NCI-H146 (cell line): ENCODE measurements at places on chromosomes 6 and 20.

GRCh38 chr20:57628047-57628961, 8.1 kb upstream of the ZBP1 start:
- no peak for DNase-seq

DNA sequence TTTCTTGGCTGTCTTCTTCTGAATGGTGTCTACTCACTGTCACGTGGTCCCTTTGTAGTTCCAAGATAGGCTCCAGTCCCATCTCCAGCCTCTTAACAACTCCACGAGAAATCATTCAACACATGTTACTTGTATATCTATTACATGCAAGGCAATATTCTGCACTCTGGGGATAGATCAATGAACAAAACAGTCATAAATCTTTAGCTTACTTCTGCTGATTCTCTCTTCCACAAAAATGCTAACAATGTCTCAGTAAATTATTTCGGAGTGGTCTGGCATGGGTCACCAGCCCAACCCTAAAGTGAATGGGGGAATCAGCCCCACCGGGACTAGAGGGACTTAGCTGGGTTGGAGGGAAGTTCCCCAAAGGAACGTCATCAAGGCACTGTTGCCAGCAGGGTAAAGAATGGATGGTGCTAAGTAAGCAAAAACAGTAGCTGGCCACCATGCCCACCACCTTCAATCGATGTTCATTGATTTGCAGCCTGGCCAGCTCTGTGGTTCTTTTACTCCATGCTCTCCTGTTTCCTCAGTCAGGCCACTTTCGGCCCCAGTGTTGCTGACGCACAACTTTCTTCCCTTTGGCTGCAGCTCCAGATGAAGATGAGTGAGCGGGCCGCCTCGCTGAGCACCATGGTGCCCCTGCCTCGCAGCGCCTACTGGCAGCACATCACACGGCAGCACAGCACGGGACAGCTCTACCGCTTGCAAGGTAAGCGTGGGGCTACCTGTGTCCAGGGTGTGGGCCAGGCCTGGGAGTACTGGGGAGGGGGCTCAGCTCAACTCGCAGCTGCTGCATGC, 167.7 kb downstream of the DOK5 start:
- no peak for DNase-seq

GRCh38 chr6:39377539-39377950, 55.0 kb upstream of the KCNK16 start:
- peak; percentile 62 for DNase-seq

GRCh38 chr6:132054525-132054924, 103.4 kb upstream of the CCN2 start:
- DNase-seq, result no peak

DNA sequence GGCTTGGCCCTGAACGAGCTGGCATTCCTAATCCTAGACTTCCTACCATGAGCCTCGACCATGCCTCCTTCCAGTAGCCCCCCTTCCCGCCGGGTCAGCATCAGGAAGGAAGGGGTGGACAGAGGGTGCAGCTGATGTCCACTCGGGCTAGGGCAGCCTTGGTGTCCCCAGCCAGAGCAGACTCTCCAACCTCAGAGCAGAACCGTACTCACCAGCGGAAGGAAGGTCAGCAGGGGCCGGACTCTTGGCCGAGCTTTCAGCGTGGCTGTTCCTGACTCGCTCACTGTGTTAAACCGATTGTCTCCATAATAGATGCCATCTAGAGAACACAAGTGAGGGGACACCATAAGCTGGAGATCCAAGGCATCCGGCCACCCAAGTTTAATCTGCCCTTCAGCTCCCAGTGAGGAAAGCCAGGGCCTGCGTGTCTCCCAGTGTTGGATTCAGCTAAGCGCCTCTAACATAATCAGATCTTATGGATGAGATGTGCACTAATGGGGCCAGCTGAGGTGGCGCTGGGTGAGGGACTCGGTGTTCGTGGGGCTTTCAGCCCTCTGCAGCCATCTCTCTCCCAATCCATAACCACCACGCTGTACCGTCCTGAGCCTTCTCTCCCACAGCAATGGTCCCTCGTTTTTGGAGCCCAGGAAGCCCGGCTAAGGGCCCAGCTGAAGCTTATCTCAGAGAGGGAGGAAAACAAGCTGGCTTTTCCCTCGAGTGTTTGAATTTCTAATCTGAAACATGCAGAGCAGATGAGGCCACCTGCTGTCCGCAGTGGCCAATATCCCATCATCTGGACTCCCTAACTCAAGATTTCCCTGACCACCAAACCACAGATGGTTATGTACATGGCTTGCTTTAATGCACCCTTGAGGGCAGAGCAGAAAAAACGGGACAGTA, 13.7 kb downstream of the C6orf132 start:
- no peak for DNase-seq

- no peak for DNase-seq
Observed at GRCh38 chr20:41304424-41305079, 13.0 kb downstream of the ZHX3 start.

- DNase-seq, result no peak
Observed at GRCh38 chr20:33963751-33964150, 30.0 kb upstream of the RALY start.

- DNase-seq, result no peak
Observed at GRCh38 chr6:50214937-50215336, 165.2 kb upstream of the DEFB112 start.

GRCh38 chr6:1624058-1624850, 14.5 kb downstream of the FOXC1 start:
- DNase-seq, result no peak

GRCh38 chr6:50824552-50824951, 5.9 kb downstream of the TFAP2B start:
- no peak for DNase-seq
